ENCODE measurements at places on chromosomes 13 and 19.

GRCh38 chr13:43244481-43244880, 221.1 kb downstream of the DNAJC15 start:
- DNase-seq: no peak

- DNase-seq: no peak
These were observed 2.2 kb upstream of the PLK5 start for GRCh38 chr19:1521636-1522035.

DNA sequence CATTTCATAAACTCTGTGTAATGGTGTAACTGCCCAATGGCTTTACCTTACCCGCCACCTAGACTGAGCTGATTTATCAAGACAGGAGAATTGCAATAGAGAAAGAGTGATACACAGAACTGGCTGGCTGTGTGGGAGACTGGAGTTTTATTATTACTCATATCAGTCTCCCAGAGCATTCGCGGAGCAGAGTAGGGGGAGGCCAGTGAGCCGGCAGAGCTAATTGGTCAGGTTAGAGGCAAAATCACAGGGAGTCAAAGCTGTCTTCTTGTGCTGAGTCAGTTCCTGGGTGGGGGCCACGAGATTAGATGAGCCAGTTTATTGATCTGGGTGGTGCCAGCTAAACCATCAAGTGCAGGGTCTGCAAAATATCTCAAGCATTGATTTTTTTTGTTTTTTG, 23.4 kb upstream of the SLITRK1 start:
- no peak for DNase-seq

GRCh38 chr13:112250788-112251445, 125.2 kb upstream of the SPACA7 start:
- DNase-seq: no peak

DNA sequence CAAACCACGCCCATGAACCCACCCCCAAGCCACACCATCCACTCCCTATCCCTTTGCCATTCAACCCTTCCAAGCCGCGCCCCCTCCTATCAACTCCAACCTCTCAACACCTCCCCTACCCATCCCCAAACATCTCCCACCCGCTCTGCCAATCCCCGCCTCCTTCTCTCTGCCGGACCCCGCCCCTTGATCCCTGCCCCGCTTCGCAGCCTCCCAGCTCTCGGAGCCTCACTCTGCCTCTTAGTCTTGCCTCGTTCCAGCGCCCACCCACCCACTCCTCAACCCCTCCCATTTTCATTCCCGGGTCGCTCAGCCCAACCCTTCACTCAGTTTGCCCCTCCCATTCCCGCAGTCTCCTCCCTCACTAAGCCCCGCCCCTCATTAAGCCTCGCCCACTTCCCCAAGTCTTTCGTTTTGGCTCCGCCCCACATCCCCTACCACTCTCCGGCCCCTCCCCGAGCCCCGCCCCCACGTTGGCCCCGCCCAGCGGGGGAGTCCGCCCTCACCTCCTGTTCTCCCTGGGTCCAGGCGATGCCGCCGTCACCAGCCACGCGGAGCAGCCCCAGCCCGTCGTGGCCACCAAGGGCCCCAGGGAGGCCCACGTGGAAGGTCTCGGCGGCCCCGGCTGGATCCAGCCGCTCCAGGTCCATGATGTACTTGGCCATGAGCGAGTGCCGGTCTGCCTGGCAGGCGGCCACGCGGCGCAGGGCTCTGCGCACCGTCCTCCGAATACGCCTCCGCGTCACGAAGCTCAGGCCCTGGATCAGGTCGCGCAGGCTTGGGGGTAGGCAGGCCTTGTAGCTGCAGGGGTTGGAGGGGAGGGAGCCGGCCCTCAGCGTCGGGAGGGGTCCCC, 5.7 kb downstream of the JAK3 start:
- DNase-seq: peak; percentile 41

- DNase-seq: no peak
These were observed 106.2 kb downstream of the SLITRK5 start for GRCh38 chr13:87777387-87777786.

- DNase-seq: peak; percentile 88
These were observed 23.7 kb upstream of the GPR18 start for GRCh38 chr13:99281811-99282263.
